ENCODE measurements at places on chromosomes 1 and 21.

- peak; percentile 50 for DNase-seq
These were observed 17.7 kb downstream of the NFYC start for GRCh38 chr1:40709100-40709801.

- DNase-seq = no peak
These were observed 25.3 kb downstream of the YARS1 start for GRCh38 chr1:32791881-32792280.

- DNase-seq = no peak
These were observed 905.8 kb upstream of the ADGRL2 start for GRCh38 chr1:80894921-80895320.

GRCh38 chr1:60145771-60146170 lies 72.2 kb upstream of the C1orf87 start:
- no peak for DNase-seq

GRCh38 chr1:224873434-224874369 lies 55.8 kb upstream of the DNAH14 start:
- DNase-seq = no peak
